Activated T-helper 1 cell treated with anti-CD3 and anti-CD28 coated beads, Interleukin-2, amount 50 U/mL, for 16 hours (primary cell): ENCODE measurements at places on chromosomes 7 and 10.

- no peak for DNase-seq
Observed at GRCh38 chr7:26504411-26505120, 212.9 kb downstream of the SNX10 start.

DNA sequence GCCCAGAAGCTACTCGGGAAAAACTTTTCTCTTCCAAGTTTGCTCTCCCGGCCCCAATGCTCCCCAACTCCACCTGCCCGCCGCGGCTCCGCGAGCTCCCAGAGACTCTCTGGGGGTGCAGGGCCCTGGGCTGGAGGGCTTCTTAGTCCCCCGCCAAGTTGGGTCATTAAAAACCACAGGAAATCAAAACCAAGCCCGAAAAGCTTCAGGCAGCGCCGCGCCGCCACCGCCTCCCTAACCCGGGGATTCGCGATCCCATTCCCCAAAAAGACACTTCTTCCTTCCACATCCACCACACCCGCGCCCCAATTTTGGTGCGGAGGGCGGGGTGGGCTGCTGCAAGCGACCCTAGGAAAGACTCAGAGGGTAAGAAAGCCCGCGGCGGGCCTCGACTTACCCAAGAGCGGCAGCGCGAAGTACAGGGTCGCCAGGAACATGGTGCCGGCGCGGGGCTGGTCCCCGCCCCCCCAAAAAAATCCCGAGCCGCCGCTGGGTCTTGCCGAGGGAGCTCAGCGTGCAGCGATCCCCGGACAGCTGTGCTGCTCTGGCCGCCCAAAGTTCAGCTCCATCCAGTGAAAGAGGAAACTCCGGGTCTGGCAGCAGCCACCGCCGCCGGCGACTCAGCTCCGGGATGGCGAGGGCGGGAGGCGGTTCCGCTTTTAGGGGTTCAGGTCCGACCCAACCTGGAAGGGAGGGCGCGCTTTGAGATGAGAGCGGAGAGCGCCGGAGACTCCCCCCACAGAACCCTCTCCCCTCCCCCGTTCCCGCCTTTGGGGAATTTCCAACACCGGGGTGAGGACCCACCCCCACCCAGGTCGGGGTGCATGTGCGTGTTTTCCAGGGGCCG lies 1.2 kb downstream of the GFRA1 start:
- no peak for DNase-seq

DNA sequence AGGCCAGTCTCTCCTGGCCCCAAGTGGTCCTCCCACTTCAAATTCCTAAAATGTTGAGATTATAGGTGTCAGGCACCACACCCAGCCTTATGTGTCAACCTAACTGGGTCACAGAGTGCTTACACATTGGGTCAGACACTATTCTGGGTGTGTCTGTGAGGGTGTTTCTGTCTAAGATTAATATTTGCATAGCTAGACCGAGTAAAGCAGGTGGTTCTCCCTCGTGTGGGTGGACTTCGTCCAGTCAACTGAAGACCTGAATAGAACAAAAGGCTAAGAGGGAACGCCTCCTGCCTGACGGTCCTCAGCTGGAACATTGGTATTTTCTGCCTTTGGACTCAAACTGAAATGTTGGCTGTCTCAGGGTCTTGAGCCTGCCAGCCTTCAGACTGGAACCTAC lies 11.5 kb downstream of the PPIF start:
- DNase-seq, result no peak

DNA sequence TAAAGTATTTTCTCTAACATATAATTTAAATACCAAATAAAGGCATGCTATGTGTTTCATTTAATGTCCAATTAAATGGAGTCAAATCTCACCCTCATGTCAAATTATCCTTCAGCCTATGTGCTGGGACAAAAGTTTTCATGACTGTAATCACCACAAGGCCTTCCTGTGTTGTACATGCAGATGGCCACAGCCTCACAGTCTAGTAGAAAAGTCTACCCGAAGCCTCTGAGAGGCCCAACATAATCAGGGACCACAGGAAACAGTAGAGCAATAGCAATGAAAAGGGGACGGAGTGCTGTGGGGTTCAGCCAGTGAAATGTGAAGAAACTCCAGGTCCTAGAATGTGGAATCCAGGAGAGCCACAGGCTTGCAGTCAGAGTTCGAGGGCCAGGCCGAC lies 140.2 kb upstream of the KLF6 start:
- no peak for DNase-seq

GRCh38 chr10:107728807-107729206 lies 564.3 kb upstream of the SORCS1 start:
- DNase-seq, result no peak

GRCh38 chr7:32100407-32100907 lies 30.2 kb upstream of the PDE1C start:
- no peak for DNase-seq

DNA sequence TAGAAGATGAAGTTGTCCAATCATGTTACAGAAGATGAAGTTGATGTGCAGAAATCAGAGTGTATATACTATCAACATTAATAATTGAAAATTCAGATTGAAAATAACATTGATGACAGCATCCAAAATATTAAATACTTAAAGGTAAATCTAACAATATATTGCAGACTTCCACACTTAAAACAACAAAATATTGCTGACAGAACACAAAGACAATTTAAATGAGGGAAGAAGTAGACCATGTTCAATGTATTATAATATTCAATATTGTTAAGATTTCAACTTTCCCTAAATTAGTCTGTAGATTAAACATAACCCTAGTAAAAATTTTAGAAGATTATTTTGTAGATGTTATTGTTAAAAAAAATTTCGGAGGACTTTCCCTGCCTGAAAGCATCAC lies 151.9 kb downstream of the PON1 start:
- no peak for DNase-seq

- DNase-seq, result no peak
Observed at GRCh38 chr10:4538016-4538415, 288.0 kb upstream of the AKR1E2 start.

GRCh38 chr7:75980430-75981202 lies 13.8 kb downstream of the TMEM120A start:
- DNase-seq, result no peak

DNA sequence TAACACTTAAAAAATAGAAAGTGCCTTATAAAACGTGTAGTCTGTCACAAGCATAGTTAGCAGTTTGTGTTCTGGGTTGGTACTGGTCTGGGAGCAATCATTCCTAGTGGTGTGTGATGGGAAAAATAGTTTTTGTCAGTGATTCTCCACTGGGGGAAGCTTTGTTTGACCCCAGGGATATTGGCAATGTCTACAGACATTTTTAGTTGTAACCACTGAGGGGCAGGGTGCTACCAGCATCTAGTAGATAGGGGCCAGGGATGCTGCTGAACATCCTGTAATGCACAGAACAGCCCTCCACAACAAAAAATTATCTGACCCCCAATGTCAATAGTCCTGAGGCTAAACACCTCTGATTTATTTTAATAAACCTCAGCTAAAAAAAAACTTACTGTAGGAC lies 51.6 kb upstream of the CREB5 start:
- DNase-seq, result no peak

DNA sequence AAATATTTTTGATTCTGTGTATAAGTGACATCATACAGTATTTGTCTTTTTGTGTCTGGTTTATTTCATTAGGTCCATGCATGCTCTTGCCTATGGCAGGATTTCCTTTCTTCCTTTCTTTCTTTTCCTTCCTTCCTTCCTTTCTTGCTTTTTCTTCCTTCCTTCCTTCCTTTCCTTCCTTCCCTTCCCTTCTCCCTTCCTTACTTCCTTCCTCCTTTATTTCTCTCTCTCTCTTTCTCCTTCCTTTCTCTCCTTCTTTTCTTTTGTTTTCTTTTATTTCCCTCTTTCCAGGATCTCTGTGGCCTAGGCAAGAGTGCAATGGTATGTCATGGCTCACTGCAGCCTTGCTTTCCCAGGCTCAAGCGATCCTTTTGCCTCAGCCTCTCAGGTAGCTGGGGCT lies 31.4 kb upstream of the CALU start:
- no peak for DNase-seq

- no peak for DNase-seq
Observed at GRCh38 chr7:101265622-101266516, 21.0 kb upstream of the FIS1 start.

- DNase-seq, result no peak
Observed at GRCh38 chr7:90853205-90853604, 257.1 kb downstream of the CDK14 start.

DNA sequence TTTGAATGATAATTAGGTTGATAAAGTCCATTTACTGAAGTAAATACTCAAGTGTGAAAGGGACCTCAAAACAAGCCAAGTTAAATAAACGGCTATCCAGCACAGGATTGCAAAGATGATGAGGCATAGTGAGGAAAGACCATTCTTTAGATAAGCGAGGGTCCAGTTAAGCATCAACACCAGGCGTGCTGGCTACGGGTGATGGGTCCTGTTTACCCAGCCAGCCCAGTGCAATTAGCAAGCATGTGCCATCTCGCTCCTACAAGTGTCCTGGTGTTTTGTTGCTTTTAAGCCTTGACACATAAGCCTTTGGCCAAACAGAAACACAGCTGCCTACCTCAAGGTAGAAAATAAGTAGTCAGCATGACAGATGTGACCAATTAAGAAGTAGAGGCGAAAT lies 7.1 kb downstream of the NEBL start:
- DNase-seq, result no peak

DNA sequence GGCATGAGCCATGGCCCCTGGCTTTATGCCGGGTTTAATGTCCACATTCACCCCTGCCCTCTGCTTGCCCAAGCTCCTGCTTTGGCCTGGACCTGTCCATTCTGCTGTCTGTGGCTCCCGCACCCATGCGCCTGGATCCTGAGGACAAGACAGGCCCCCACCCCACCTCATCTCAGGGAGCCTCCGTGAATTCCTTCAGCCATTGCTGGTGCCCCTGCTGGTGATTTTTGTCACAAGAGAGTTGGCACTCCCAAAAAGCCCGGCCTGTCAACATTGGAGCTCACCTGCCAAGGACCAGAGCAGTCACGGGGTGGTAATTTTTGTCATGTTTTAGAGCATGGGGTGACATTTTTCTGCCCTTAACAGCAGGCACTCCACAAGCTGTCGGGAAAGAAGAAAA lies 127.5 kb upstream of the PLXNA4 start:
- no peak for DNase-seq

- DNase-seq, result no peak
Observed at GRCh38 chr7:130948822-130949221, 214.8 kb upstream of the KLF14 start.

- DNase-seq, result no peak
Observed at GRCh38 chr7:70512761-70513160, 619.2 kb upstream of the GALNT17 start.

- no peak for DNase-seq
Observed at GRCh38 chr7:130362251-130362816, 17.7 kb downstream of the CPA5 start.

DNA sequence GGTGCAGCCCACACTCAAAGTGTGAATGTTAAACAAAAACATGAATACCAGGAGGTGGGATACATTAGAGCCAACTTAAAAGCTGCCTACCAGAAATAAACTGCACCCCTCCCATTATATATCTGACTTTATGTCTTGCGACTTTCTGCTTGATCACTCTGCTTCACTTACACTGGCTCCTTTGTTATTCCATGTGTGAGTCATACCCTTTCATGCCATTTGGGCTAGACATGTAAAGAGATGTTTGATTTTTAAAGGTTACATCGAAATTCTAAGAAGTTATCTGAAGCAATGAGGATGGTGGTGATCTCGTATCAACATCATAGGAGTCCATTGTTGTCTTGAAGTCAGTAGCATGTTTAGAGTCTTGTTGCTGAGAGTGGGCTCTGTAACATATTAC lies 31.6 kb upstream of the ETV1 start:
- no peak for DNase-seq

- no peak for DNase-seq
Observed at GRCh38 chr10:46079831-46080585, 33.9 kb upstream of the MSMB start.

DNA sequence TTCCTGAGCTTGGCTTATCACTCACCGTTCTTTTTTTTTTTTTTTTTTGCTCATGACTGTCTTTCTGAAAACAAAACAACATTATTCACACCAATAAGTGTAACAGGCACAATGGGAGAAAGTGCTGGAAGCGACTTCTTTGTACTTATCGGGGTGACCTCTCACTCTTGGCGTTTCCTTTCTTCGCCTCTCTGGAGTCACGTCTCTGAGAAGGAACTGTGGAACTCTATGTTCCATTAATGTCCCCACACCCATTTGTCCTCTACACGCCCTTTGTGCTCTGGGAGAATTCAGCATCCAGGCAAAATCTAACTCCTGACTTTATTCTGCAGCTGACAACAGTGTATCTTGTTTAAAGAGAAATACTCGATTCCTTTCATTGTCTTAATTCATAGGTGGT lies 70.8 kb upstream of the FAM204A start:
- DNase-seq, result no peak

DNA sequence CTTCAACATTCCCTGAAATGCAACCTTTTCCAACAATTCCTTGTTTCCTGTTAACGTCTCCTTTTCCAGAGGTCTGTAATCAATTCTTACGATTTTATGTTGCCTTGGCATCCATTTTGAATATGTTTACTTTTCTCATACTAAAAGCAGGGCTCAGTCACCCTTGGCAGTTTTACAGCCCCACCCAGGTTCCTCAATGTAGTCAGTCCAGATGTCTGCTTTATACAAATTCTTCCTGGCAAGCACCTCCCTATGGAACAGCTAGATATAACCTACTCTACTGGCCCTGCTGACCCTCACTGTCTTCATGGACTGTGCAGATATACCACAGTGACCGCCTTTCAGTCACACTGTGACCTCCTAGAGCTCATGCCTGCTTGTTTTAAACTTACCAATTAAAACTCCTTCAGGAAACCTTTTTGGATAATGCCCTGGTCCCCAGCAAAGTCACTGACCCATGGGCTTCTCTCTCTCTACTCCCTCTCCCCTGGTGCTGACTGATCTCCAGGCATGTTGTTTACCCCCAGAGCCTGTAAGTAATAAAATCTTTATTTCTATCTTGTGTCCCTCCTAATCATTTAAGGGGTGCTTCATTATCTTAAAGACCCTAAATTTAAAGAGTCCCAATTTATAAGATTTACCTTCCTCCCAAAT lies 147.1 kb upstream of the STEAP1 start:
- no peak for DNase-seq

DNA sequence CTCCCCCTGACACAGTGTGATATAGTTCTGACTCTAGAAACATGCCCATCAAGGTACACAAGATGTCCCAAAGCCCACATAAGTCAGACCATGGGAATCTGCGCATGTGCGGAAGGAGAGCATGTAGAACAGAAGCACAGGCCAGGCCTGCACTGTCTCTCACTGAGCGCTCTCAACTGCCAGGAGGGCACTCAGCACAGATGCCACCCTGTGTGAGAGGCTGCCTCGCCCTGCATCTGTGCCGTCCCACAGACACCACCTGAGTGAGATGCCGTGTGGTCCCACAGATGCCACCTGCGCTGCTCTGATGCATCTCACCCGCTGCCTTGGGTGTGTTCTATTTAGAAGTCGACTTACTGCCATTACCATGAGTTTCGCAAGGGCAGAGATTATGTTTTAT lies 98.4 kb downstream of the VOPP1 start:
- DNase-seq, result no peak

DNA sequence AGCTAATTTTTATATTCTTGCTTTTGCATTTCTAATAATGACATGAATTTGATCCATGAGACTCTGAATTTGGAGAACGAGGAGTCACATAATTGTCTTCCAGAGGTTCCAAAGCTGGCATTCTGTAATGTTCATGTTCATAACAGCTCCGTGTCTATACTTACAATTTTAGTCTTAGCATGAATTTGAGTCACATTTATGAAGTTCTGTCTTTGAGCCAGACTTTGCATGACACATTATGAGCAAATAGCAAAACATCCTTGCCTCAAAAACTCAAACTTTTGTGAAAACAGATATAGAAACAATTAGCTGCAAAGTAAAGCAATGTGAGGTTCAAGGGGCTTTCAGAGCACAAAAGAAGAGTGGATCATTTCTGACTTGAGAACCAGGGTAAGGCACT lies 44.5 kb upstream of the CAV2 start:
- no peak for DNase-seq
